ENCODE measurements at places on chromosomes 12 and 14.

DNA sequence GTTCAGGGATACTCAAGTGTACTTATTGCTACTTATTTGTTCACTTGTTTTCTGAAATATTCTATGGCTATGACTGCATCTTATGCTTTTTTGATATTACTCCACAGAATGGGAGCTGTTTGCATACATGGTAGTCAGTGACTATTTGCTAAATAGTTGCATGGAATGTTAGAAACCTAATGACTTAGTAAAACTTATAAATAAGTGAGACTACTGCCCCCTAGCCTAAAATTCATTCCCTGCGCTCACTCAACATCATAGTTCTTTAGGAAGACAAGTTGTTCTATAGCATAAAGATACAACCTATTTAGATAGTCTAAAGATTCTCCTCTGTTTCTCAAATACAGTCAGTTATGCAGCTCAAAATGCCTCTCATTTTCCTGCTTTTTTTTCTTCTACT is 305.5 kb downstream of the CEP128 start:
- DNase-seq, result no peak

DNA sequence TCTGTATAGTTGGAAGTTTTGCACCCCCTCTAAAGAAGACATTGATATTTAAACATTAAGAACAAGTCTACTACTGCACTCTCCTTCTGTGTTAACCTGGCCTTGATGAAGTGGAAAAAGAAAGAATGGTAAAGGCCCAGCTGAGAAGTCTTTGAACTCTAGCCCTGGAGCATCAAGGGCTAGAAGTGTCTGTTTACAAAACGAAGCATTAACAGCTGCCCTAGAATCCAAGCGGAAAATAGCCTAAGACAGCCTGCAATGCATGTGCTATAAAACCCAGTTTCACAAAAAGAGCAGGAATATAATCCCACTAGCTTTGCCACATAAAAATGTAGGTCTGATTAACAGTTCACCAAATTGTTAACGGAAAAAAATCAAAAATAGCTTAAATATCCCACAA is 60.5 kb downstream of the NUMB start:
- DNase-seq, result no peak

- no peak for DNase-seq
Measured at GRCh38 chr14:31300296-31300695, 92.7 kb upstream of the HECTD1 start.

- DNase-seq, result no peak
Measured at GRCh38 chr14:33490555-33490954, 460.3 kb downstream of the EGLN3 start.

GRCh38 chr14:55116246-55117030 is 12.6 kb upstream of the LGALS3 start:
- no peak for DNase-seq

- no peak for DNase-seq
Measured at GRCh38 chr14:34548472-34548981, 9.0 kb upstream of the EAPP start.

DNA sequence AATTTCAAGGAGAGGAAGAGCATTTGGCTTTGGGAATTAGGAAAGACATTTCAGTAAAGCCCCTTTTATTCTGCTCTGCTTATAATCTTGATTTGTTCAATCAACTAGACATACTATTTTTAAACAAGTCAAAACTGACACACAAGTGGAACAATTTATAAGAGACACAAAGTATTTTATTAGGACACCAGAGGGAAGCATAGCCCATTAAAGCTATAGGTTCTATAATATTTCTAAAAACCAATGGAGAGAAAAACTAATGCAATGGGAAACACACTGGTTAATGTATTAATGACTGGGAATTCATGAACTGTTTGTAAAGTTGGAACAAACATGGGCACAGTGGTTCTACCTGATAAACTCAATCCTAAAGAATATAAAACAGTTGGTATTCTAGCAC is 15.3 kb upstream of the CERS5 start:
- DNase-seq, result no peak

DNA sequence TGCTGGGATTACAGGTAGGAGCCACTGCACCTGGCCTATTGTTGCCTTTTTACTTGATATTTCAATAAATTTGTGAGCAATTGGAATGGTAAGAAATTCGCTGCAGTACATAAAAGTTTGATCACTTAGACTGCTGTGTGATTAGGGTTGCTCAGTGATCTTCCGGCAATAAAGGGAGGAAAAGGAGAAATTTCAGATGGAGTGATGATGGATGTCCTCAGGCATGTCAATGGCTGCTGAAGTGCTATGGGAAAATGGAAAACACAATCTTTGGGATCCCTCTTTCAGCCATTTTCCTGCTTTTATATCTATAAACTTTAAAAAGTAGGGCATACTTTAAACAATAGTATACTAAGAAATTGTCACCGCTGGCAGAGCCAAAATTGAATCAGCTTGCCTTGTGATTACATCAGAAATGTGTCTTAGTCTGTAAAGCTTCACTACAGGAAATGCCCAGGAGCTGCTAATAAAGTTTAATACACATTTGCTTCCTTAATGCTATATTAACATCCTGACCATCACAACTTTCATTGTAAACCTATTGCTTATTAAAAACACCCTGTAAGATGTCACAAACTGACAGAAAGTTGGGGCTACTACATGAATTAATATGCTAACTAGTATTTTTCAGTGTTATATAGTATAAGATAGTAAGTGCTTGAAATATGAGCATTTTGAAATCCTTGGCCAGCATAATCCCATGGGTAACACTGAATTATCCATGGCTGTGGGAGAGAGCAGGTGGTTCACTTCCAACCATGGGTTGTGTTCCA is 13.7 kb upstream of the FBXL14 start:
- DNase-seq, result no peak

- no peak for DNase-seq
Measured at GRCh38 chr12:105014603-105015002, 28.5 kb downstream of the NOPCHAP1 start.

DNA sequence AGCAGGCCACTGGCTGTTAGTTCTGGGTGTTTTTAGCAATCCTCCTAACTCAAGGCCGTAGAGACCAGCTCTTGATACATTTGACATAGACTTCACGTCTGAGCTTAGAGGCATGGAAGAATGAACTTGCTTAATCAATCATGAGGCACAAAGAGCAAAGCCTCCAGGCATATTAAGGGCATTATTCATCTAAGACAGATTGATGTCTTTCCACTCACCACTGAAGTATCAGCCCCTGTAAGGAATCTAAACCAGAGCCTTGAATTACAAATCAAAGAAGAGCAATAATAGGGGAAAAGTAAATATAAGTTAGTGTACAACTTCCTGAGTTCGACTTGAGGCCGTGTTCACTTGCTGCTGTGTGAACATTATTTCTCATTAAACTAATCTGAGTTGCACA is 1470.7 kb downstream of the AACS start:
- DNase-seq, result no peak

DNA sequence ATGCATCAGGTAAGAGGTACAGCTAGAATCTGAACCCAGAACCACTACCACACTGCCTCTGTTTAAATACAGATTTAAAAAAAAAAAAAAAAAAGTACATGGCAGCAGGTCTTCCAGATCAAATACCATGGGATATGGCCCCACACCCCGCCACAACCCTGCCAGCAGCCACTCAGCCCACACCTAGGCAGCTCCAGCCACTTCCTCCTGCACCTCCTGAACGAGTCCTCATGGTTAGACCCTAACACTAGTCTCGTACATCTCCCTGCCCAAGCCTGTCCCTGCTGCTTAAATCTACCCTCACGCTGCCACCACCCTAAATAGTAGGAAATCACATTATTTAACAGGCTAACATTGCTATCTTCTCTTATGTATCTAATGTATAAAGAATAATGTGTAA is 12.6 kb downstream of the SETD3 start:
- DNase-seq, result no peak

- DNase-seq, result no peak
Measured at GRCh38 chr14:66375046-66375964, 110.9 kb upstream of the CCDC196 start.

GRCh38 chr12:52146822-52147366 is 44.9 kb downstream of the KRT80 start:
- no peak for DNase-seq
